ENCODE measurements at places on chromosomes 3 and 15.

DNA sequence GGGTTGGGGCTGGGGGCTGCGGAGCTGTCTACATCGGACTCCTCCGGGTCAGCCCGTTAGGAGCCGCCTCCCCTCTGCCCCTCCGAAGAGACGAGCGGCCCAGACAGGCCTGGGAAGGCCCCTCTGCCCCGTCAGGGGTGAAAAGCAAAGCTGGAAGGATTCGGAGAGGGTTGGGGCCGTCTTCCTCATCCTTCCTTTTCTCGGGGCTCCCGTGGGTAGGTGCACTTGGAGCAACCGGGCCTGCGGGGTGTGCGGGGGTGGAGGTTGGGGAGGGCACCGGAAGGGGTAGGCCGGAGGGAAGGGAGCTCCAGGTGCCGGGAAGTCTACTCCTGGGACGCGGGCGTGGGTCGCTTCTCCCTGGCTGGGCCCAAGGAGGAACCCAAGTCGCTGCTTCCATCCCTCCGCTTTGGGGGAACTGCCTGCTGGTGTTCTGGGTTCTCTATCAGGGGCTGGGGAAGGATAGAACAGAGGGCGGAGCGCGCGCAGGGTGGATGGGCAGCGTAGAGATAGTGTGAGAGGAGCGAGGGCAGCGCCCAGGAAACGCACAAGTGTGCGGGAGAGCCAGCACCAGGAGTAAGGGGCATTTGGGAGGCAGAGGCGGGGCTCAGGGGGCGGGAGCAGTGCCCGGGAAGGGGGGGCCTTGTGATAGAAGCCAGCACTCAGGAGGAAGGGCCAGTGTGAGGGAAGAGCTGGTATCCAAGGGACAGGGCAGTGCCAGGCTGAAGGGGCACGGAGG lies 590 bp downstream of the POLR2H start:
- no peak for DNase-seq

DNA sequence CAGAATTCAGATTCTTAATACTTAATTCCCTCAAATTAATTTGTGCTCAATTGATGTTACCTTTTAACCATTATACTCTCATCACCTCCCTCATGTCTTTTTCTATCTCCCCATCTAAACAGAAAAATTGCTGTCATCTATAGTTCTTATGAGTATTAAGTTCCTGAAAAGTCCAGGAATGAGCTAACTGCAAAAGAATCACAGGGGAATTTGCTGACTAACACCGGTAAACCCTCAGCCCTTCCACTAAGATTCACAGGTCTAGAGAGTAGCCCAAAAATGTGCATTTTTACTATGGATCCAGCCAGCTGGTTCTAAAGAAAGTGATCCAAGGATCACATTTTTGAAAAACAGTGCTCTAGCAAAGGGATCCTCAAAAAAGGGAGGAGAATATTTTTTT lies 67.0 kb downstream of the SETD2 start:
- DNase-seq: no peak

DNA sequence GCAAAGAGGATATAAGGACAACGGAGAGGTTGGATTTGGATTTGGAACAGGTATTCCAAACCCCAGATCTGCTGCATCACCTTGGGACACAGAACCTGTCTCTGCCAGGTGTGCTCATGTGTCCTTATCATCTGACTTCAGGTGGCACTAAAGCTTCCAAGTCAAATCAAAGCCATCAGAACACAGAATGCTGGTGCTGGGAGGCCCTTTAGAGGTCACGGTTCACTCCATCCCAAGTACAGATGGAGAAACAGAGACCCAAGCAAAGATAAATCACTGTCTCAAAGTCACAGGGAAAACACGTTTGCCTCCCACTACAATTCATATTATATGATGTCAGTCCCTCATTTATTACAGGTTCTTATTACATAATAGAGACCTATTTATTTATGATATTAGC lies 72.8 kb downstream of the HES1 start:
- DNase-seq: peak; percentile 78

GRCh38 chr15:51884517-51885236 lies 55.2 kb downstream of the TMOD3 start:
- DNase-seq: no peak

GRCh38 chr3:189754356-189754755 lies 123.2 kb downstream of the TP63 start:
- no peak for DNase-seq

DNA sequence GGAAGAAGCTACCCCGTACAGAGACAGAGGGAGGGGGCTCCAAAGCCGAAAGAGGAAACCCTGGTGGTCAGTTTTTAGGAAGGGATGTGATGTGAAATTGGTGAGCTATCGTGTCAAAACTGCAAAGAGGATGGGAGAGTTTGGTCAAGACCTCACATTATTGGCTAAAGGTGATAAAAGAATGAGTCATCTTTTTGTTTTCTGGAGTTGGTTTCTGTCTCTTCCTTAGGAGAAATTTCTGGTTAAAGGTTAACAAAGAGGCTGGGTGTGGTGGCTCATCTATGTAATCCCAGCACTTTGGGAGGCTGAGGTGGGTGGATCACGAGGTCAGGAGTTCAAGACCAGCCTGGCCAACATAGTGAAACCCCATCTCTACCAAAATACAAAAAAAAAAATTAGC lies 217.8 kb upstream of the CBLB start:
- no peak for DNase-seq

- no peak for DNase-seq
These were observed 607.2 kb downstream of the OTOL1 start for GRCh38 chr3:162103808-162104207.

DNA sequence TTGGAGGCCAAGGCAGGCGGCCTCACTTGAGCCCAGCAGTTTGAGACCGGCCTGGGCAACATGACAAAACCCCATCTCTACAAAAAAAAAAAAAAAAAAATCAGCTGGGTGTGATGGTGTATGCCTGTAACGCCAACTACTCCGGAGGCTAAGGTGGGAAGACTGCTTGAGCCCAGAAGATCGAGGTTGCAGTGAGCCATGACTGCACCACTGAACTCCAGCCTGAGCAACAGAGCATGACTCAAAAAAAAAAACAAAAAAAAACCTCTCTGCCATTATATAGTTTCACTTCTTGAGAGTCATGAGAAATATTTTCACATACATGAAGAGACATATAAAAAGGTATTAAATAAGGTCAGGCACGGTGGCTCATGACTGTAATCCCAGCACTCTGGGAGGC lies 45.9 kb upstream of the CP start:
- DNase-seq: no peak

GRCh38 chr3:189517981-189518380 lies 113.2 kb upstream of the TP63 start:
- no peak for DNase-seq

DNA sequence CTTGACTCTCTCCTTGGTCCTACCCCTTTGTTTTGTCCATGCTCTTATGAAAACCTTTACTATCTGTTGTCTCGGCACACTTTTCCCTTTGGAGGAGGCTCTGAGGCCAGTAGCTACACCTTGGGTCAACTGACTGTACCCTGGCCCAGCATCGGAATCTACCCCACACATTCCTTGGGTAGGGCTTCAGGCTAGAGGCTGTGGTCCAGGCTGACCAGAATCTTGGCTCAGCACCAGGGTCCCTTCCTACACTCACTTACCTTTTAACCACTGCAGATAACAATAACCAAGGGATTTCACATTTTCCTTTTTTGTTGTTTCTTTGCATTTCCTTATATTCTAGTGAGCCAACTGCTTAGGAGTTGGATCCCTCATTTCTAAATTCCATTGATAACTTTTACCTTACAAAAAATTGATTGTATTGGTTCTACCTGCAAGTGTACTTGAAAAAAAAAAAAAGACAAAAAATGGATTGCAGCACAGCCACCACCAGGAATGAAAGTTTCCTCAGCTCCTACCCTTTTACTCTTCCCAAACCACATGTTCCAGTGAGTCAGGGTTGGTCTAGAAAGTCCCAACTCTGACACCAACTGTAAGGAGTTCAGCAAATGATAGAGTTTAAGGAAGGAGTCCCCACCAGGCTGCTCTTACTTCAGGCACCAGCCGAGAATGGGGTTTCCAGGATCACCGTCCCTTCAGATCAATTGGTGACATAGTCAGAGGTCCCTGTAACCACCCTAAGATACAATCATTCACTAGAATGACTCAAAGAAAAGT lies 95.6 kb downstream of the FBLN2 start:
- no peak for DNase-seq

DNA sequence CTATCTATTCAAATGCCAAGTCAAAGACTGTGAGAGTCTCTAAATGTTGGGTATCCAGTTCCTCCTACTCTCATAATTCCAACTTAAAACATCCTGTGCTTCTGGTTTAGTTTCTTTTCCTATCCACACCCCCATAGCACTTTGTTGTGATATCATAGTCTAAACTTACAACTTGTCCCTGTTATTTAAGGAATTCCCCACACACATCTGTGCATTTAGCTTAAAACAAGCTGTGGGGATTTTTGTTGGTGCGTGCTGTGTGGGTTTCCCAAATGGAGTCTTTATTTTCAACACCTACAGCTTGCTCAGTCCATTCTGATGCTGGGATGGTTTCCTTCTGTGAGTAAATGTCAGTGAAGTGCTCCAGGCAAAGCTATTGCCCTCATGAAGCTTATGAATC lies 167.3 kb downstream of the GMNC start:
- no peak for DNase-seq
